ENCODE measurements at places on chromosomes 2 and 18.

- DNase-seq, result no peak
These were observed 81.9 kb downstream of the TCF4 start for GRCh38 chr18:55506074-55506473.

GRCh38 chr2:197024206-197024605 lies 97.7 kb upstream of the PGAP1 start:
- no peak for DNase-seq

DNA sequence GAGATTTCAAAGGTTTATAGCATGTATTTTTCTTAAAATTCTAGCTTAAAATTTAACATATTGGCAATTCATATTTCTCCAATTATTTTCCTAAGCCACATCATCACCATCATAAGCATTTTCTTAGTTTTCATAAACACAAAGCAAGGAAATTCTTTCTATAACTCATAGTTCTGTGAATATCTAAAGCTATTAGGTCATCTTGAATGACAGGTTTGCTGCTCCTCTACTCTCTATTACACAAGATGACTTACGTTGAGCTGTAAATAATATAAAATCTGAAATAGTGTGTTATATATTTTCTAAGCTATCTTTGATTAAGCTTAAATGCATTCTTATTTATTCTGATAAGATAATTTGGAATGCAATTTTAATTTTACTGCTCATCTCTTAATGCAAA lies 984.6 kb upstream of the CNTNAP5 start:
- DNase-seq, result no peak

DNA sequence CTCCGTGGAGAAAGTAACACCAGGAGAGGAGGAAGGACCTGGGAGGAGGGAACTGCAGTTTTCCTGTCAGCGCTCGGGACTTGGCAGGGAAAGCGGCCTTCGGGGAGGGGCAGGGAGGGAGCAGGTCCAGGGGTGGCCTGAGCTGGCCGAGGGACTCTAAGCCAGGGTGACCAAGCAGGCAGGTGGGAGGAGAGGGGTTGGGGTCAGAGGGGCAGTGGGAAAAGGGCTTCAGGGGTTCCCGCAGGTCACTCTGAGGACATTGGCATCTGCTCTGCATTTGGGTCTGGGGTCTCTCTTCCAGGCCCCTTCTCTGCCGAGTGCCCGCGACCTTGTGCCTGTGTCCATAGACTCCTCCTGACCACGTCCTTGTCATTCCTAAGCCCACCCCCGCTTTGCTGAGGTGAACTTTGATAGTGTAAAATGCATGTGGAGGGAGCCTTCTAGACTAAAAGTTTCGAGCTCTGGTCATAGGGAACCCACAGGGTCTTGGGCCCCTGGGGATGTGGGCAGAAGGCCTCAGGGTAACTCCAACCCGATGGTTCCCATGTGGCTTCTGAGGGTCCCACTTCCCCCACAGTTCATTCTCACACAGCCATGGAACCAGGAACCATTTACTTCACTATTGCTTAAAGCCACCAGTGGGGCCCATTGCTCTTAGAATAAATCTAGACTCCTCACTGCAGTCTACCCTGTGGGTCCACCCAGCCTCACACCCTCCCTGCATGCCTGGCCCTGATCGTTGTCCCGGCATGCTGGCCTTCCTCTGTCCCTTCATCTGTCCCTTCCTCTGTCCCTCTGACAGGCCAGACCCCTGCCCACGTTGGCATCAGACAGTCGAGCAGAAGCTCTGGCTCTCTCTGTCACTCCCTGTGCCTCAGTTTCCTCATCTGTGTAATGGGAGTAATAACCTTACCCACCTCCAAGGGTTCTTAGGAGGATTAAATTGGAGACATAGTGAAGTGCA lies 229.2 kb downstream of the SEPTIN10 start:
- DNase-seq, result no peak

GRCh38 chr2:82282111-82282882 lies 1977.7 kb upstream of the LRRTM1 start:
- no peak for DNase-seq

DNA sequence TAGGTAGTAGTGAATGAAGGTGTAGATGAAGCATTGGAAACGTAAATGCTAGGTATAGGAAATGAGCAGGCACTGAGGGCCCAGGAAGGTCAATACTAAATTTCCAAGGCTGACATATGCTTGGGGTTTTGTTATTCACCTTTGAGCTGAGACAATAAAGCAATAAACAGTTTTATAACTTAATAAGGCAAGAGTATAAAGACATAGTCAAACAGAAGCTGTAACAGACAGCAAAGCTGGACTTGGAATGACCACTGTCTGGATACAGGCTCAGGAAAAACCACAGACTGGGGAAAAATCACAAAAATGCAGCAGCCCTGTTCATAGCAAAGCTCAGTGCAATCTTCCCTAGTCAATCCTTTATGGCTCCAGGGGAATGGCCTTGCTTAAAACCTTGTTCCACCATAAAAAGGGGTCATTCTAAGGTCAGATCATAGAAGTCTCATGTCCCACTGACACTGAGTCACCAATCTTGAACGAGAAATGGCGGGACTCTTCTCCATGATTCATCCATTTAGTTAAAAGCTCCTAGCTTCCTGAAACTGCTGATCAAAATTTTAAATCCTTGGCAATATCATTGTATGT lies 493.3 kb downstream of the CMPK2 start:
- no peak for DNase-seq

GRCh38 chr2:219272995-219273394 lies 6.2 kb upstream of the DNAJB2 start:
- DNase-seq, result no peak

- no peak for DNase-seq
These were observed 39.3 kb upstream of the EPB41L3 start for GRCh38 chr18:5582849-5583681.

- no peak for DNase-seq
These were observed at the start of gene CYRIA for GRCh38 chr2:16665748-16666448. Gene CYRIA (minus strand): TSS chr2:16665834. CDS start chr2:16588119, 77,715 bp downstream.

DNA sequence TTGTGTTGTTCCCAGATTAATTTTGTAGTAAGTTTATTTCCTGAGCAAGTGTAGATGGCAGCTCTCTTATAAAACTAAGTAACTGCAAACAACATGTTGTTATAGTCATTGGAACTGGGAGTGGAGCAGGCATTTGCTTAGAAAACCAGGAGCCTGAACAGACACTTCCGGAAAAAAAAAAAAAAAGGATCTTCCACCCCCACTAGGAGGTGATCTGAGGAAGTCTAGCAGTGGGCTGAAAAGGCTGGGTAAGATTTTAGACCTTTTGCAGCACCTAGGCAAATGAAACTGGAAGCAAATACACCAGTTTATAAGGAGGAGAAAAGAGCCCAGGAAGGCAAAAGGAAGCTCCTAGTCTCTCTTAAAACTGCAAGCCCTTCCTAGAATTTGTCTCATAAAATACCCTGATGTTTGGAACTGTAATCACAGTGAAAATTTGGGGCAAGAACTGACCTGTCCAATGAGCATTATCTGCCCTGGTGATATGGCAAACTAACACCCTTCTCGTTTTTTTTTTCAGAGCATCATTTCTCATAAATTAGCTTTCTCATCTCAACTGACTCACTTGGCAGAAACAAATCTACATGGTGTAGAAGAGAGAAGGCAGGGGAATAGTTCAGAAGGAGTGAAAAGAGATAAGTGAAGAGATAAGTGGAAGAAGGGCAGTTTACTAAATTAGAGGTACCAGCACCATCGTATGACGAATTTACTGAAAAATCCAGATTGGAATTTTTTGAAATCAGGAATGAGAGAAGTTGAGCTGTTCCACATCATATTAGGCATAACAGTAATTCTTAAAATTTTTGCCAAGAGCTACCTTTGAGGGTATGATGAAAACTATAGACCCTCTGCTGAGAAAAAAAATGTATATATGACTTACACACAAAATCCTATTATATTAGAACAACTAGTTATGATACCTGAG lies 4.2 kb upstream of the CCNYL1 start:
- no peak for DNase-seq

DNA sequence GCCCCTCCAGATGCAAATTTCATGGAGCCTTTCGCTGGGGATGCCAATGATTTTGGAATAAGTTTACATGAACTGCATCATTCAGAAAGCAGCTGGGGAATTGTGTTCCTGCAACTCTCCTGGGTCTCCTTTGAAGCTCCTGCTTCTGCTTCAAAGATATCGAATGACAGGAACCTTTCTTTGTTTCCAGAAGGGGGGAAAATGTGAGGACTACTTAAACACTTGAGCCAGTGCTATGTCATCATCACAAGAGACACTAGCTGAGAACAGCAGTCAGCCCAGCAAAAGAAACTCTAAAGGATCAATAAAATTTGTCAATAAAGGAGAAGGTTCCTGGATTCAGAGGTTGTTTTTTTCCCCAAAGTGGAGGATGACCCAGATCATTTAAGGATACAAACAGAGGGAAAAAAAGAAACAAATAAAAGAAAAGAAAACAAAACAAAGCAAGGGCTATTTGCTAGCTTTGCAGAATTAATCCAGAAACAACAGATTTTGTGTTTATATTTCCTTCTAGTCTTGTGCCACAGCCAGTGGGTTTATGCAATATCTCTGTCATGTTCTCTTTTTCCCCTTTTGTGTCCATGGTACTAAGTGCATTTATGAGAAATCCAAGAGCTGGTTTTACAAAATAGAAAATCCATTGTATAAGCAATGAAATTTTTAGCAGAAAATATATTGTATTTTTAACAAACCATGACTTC lies 463.7 kb downstream of the CDH2 start:
- DNase-seq, result no peak

- no peak for DNase-seq
These were observed 1135.1 kb upstream of the CRIM1 start for GRCh38 chr2:35220461-35220860.

GRCh38 chr2:158395166-158395565 lies 61.4 kb downstream of the CCDC148 start:
- no peak for DNase-seq

DNA sequence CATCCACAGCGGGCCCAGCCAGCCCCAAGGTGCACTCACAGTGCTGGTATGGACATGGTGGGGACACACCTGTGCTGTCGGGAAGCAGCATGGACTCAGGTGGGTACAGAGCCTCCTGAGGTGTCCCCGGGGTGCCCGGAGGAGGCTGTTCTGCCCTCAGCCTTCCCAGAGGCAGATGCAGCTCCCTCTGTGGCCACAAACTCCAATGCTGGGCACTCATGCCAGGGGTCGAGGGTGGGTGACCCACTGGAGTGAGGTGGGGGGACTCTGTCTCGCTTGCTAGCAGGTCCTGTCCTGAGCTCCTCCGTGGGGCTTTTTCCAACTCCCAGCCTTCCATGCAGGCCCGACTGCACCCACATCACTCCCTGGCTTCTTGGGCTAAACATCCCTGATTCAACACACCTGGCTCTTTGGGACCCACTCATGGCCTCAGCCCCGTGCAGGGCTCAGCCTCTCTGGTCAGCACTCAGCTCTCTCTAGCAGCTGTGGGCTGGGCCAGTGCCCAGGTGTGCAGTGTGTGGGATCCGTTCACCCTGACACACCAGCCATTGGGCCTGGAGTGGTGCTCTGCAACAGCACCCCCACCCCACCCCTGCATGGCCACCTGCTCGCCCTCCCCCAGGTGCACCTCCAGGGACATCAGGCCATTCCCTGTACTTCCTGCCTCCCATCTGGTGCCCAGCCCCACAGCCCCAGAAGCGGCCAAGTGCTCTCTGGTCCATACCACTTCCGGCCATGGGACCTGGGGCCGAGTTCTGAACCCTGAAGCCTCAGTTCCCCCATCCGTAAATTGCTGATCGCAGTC lies 16.0 kb downstream of the RAMP1 start:
- DNase-seq, result no peak

GRCh38 chr2:151024696-151025251 lies 236.9 kb downstream of the RBM43 start:
- no peak for DNase-seq

- DNase-seq, result no peak
These were observed 318.1 kb downstream of the ZNF521 start for GRCh38 chr18:25033747-25034471.

GRCh38 chr2:23589739-23590138 lies 204.8 kb downstream of the KLHL29 start:
- DNase-seq, result no peak

DNA sequence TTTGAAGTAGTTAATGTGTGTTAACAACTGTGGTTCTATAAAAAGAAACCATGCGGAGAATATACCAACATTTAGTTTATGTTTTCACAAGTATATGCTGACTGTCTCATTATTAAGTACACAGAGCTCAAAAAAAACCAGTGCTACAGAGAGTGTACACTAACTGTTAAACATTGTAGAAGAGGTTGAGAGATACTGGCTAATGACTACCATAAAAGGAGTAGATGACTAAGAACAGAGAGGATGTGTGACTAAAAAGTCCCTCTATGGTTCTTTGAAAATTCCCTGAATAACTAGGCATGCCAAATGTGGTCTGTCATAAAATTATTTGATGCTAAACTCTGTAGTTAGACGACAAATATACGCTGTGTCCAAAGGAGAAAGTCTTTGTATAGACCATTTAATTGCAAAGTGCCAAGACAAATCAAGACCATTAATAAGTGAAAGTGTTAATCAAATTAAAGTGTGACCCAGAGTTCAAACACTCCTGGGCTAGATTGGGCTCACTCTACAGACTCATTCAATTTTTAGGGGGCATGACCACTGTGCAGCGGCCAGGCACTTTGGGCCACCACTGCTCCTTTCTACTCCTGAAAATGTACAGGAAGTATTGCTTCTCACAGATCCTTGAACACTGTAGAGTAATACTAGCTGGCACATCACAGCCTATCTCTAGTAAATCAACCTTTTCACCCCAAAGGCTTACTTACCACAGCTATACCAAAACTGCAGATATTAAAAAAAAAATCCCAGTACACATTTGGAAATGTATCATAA lies 45.1 kb upstream of the SERTAD2 start:
- DNase-seq, result no peak

- no peak for DNase-seq
These were observed 35.8 kb upstream of the FIGN start for GRCh38 chr2:163771596-163771995.

DNA sequence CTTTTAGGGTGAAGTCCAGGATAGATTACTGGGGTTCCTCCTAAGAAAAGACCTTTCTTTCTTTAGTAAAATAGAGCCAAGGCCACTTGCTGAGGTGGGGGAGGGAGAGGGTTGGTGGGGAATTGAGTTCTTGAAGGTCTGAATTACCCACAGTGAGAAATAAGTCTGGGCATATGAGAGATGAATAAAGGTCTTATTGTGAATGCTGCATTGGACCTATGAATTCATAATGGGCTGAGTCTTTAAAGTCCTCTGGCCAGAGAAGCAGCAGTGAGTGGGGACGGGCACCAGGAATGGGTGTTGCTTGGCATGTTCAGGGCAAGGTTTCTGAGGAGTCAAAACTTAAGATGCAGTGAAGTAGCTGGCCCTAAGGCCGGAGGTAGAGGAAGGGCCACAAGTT lies 10.5 kb downstream of the MAPRE3 start:
- no peak for DNase-seq

DNA sequence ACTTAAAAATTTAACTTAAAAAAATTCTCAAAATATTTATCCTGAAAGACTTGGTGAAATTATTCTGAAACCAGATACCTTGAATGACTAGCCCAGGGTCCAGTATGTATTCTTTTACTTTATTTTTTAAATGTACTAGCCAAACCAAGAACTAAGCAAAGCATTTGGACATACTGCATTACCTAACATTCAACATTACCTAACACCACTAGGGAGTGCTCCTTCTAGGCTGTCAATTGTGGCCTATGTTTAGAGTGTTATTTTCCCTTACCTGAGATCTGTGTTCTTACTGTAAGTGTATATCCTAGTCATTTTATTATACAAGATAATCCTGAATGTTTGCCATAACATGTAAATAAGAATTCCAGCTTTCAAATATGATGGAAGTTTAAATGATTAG lies 496.6 kb downstream of the PTPRM start:
- no peak for DNase-seq

All from NCI-H2081 treated with DMSO at 0.1 percent for 48 hours (cell line).